ENCODE measurements at places on chromosomes 7 and 10.
A peak's percentile ranks its signal among the peaks of the same experiment; 100 is the strongest.

- no peak for DNase-seq
Observed at GRCh38 chr10:93844979-93845626, 48.7 kb upstream of the SLC35G1 start.

GRCh38 chr10:24617771-24618396, 105.8 kb downstream of the ARHGAP21 start:
- peak; percentile 24 for DNase-seq

GRCh38 chr7:135743907-135744731, 4.5 kb downstream of the FAM180A start:
- no peak for DNase-seq

GRCh38 chr10:111384556-111384955, 307.7 kb downstream of the ADRA2A start:
- no peak for DNase-seq

DNA sequence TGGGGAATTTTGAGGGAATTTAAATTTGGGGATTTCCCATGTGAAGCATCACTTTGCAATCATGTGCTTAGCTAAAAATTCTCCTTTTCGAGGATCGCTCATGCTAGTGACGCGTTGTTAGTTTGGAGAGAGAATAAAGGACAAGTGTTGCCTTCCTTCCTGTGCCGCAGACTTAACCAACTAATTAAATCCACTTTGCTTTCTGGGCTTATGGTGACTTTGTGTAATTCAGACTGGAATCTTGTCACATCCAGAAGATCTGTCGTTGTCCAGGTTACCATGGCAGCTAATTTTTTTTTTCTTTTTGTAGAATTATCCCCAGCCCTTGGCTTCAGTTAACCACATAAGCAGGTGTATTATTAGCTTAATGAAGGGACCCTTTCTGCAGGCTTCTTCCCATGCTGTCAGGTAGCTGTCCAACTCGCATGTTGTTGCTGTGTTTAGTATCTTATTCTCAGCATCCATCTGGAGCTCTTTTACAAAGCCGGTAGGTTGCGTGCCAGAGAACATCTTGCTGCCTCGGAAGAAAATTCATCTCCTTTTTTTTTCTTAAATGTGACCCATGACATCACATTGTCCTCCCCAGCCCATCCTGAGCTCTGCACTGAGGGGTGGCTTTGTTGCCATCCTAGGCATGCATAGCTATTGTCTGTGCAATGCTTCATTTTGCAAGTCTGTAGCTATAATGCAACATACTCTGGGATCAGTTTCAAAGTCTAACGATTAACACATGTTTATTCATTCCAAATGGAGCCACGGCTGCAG, 47.2 kb upstream of the NRP1 start:
- no peak for DNase-seq

- DNase-seq = no peak
Observed at GRCh38 chr7:48971173-48971572, 46.8 kb downstream of the CDC14C start.

DNA sequence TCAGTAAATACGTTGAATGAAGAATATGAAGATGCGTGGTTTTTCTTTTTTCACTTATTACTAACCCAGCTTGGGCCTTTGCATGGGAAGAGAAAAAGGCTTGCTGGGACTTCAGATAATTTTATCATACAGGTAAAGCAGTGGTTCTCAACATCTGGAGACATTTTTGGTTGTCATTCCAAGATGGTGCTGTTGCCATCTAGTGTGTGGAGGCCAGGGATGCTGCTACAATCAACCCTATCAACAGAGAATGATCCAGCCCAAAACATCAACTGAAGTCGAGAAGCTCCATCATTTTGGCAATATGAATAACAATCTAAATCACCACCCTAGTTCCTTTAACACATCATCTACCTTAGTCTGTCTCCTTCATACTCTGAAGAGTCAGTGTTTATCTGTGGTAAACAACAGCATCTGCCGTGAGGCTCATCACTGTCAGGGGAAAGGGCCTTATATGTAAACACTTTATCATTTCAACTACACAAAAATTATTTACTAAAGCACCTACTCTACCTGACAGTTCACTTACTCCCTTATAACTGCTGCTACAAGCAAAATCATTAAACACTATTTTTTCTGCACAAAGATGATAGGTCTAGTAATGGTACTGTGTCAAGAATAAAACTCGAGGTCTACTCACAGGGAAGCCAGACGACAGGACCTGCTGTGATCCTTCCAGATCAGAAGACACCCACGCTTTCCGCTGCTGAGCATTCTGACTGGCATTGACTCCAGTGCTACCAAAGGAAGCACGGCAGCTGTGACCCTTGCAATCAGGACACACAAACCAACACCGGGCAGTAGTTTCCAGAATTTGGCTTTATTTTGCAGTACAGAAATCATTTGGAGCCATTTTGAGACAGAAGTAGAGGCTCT, 48.6 kb downstream of the GDI2 start:
- DNase-seq = no peak

DNA sequence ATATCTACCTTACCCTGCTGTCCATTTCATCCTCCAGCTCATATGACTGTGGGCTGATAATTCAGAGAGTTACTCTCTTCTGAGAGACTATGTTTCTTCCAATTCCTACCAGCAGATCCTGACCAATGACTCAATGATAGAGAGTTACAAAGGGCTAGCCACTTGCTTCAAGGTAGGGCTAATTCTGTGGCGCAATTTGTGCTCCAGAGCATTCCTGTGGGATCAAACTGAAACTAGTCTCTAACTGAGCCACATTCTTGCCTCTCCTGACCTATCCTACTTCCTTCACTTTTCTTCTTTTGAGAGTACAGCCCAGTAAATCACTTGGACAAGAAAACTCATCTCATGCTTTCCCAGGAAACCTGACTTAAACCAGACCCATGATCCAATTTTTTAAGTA, 17.9 kb upstream of the ASZ1 start:
- DNase-seq = no peak

DNA sequence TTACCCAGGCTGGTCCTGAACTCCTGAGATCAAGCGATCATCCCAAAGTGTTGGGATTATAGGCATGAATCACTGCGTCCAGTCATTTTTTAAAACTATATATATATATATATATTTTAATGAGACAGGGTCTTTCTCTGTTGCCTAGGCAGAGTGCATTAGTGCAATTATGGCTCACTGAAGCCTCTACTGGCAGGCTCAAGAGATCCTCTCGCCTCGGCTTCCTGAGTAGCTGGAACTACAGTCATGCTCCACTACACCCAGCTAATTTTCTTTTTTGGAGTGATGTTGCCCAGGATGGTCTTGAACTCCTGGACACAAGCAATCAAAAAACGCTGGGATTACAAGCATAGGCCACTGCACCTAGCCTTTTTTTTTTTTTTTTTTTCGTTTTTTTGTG, 55.3 kb upstream of the KAT6B start:
- DNase-seq = no peak

DNA sequence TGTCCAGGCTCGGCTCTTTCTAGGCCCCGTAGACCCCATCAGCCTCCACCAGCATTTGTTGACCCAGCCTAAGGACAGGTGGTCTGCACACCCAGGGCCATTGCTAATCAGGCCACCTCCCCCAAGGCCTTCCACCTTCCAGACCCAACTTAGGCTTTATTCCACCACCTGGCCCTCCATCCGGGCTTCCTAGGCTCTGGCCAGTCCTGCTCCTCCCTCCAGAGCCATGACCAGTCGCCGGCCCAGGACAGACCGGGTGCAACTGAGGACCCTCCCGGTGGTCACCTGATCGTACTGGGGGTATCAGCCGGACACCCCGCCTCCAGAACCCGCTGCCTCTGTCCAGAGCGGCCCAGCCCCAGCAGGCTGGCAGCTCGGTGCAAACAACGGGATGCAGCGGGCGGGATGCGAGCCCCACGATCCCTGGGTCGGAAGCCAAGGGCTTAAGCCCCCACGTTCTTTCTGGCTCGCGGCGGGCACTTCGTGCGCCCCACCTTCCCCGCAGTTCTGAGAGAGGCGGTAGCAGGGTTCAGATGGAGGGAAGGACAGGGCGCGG, 545 bp downstream of the NACAD start:
- no peak for DNase-seq

- no peak for DNase-seq
Observed at GRCh38 chr7:104894726-104895521, 119.1 kb upstream of the KMT2E start.

DNA sequence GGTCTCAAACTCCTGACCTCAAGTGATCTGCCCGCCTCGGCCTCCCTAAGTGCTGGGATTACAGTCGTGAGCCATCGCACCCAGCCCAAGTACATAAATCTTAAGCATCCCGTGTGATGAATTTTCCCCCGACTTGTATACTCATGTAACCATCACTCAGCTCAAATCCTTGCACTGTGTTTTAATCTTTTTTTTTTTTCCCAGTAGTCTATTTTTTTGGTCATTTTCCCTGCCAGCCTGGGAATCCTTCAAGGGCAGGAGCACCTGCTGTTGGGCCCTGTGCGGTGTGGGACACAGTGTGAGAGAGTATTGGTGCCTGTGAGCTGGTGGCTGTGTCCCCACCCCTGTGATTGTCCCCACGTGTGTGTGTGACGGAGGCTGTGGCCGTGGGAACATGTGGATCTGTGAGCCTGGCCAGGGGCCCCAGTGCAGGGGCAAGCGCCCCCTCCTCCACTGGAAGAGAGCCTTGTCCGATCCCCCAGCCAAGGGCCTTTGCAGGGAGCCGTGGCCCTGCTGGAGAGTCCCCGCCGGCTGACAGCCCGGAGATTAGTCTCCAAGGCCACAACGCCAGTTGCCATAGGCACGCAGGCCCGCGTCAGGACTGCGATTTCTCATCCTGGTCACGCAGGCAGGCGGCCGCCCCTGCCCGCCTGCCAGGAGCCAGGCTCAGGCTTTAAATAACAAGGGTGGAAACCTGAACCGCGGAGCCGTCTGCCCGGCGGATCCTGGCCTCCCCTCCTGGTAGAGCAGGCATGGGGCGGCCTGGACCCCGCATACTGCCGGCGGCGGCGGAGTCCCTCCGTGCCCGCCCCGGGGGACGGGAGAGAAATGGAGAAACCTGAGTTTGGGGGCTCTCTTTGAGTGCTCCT, 26.5 kb downstream of the GTF2IRD1 start:
- DNase-seq = peak; percentile 22

DNA sequence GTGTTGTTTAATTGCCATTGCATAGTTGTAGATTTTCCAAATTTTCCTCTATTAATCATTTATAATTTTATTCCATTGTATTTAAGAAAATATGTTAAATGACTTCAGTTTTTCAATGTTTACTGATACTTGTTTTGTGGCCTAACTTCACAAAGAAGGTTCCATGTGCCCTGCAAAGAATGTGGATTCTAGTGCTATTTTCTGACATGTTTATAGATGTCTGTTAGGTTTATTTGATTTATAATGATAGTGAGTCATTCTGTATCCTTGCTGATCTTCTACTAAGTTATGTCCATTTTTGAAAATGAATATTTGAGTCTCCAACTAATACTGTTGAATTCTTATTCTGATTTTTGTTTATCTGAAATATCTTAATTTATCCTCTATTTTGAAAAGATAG, 369.0 kb downstream of the MAGI2 start:
- DNase-seq = no peak

GRCh38 chr7:66522518-66522917, 106.2 kb upstream of the KCTD7 start:
- no peak for DNase-seq

DNA sequence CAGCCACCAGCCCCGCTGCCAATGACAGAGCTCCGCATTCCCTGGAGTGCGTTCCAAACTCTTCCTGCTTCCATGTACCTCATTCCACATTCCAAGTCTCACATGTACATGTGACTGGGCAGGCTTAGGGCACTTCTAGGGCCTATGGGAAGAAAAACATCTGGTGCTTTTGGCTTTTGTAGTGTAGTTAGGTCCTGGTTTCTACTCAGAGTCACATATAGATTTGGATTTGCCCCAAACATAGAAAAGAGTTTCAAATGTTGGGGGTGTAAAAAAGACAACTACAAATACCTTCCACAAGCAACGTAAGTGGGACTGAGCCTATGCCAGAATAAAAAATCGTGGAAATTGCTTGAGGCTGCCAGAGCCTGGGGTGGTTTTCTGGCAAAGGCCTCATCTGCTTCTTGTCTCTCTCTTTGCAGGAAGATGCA, 84.1 kb downstream of the ZNF467 start:
- DNase-seq = no peak

DNA sequence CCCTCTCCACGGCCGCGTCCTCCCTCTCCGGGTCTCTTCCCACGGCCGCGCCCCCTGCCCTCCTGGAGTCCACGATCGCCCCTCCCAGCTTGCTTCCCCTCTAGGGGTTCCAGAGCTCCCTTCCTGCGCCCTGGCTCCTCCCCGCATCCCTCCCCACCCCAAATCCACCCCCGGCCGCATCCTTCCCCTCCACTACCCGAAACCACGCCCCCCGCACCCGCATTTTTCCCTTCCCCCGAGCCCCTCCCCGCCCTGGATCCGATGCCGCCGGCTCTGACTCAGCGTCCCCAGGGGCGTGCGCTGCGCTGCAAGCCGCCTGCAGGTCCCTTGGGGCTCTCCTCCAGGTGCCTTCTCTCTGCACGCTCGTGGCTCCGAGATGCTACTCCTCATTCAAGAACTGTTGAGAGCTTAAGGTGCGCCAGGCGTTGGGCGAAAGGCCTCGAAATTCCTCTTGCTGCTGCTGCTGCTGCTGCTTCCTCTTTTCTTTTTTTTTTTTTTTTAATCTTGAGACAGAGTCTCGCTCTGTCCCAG, 372 bp upstream of the TMEM130 start:
- DNase-seq = peak; percentile 65

- DNase-seq = no peak
Observed at GRCh38 chr7:106216923-106217542, 67.8 kb downstream of the NAMPT start.

GRCh38 chr10:99330347-99330924, 1.3 kb downstream of the CNNM1 start:
- no peak for DNase-seq

GRCh38 chr7:28347475-28348318, 64.6 kb upstream of the CREB5 start:
- no peak for DNase-seq

- no peak for DNase-seq
Observed at GRCh38 chr10:13189961-13190360, 28.6 kb downstream of the MCM10 start.

DNA sequence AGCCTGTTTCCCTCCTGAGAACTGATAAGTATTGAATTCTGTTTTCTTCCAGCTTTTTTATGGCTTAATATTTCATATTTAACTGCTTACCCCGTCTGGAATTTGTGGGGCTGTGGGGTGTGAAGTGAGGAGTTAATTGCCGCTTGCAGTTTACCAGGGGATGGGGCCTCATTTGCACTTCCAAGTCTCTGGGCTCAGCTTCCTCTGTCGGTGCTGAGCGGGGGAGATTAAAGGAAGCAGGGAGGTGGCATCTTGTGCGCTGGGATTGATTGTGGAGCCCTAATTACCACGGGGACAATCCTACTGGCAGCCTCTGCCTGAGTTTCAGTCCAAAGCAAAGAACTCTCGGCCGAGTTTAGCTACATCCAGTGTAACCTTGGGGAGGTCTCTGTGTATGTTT, 33.4 kb downstream of the ELFN1 start:
- no peak for DNase-seq

DNA sequence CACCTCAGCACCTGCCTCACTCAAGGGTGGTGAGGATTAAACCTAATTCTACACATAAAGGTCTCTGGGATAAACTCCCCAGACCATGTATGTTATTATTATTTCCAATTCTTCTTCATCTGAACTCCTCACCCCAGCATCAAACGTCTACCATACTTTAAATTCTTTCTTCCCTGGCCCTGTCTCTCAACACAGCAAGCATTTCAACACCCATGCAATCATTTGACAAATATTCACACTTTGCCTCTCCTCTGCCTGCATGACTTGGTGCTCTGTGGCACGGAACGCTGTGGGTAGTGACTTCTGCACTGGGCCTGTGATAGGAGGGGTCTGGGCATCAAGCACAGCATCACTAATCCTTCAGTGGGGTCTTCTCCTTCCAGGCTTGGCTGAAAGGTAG, 490.8 kb downstream of the TNS3 start:
- no peak for DNase-seq
